Stimulated activated CD8-positive, alpha-beta memory T cell treated with anti-CD3 and anti-CD28 coated beads, Interleukin-2, amount 100 ng/mL, for 1 hour (primary cell): ENCODE measurements at places on chromosomes 12 and 14.

GRCh38 chr14:61632401-61632800 lies 62.9 kb upstream of the HIF1A start:
- DNase-seq = no peak

- no peak for DNase-seq
These were observed 239.1 kb downstream of the SSPN start for GRCh38 chr12:26434299-26435068.

DNA sequence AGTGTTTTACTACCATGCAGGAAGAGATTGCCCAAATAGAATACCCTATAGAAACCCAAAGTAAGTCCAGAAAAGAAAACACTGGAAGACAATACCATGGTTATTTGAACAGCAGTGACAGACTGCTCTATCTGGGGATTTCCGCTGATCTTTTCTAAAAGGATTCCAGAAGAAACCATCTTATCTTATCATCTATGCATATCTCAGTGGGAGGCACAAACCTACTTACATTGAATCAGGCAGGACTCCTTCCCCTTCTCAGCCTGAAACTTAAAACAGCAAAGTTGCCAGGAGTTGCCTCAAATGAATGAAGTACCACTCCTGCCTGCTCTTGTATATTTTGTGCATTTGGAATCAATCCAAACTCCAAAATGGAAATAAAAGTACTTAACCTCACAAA lies 56.7 kb upstream of the NR2C1 start:
- DNase-seq = no peak

- no peak for DNase-seq
These were observed 493 bp downstream of the NUMB start for GRCh38 chr14:73457924-73458182.

GRCh38 chr12:117444781-117445180 lies 83.4 kb upstream of the NOS1 start:
- no peak for DNase-seq

DNA sequence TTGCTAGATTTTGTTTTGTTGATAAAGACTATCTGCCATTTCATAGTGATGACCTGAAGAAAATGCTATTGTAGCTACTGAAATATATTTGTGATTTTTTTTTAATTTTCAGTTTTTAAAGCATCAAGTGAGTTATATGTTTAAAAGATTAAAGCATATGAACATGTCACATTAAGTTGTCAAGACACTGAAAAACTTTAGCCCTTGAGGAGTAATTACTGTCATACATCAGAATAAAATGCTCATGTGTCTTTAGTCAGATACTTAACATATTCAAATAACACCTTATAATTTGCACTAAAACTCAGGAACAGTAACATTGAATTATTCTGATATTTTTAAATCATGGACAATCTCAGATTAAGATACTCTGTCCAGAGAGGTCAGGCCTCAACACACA lies 108.1 kb upstream of the ATXN7L3B start:
- no peak for DNase-seq

DNA sequence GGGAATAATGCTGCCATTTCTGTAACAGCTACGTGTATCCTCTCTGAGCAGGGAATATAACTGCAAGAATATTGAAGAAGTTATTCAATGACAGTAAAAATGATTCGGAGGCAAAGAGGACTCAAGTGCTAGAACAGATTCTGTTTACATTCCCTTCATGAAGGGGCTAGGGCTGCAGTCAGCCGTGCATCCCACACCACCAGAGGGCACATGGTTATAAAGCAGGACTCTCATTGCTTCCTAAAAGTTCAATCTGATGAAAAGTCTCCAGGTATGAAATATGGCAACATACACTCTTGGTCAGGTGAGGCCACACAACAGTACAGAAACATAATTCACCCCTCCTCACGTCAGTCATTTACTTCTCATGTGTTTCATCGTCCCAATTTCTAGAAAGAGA lies 34.0 kb downstream of the TCHP start:
- no peak for DNase-seq

DNA sequence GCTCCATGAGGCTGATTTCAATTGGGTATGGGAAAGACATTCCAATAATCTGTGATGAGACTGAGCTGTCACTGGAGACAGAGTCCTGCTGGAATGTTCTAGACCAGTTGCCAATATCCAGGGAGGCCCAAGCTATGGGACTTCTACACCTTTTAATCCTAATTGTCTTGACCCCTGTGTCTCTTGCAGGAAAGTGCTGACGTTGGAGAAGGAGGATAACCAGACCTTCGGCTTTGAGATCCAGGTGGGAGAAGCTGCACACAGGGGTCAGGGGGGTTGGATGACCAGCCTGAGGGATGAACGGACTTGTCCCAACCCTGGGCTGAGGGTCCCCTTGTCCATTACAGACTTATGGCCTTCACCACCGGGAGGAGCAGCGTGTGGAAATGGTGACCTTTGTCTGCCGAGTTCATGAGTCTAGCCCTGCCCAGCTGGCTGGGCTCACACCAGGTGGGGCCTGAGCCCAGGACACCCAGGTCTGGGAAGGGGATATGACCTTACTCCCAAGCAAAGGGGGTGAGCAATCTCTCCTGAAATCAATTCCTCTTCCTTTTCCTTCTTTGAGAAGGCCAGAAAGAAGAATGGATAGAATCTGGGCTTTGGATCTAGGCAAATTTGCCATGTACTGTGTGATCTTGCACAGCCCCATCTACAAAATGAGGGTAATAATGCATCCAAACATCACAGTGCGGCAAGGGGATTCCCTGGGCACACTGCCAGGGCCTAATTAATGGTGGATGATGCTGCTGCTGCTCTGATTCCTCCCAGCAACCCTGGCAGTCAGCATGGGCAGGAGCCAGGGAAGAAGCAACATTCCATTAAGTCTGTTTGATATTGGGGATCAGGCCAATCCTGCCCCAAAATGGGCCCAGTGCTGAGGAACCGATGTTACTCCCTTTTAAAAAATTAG lies 4.2 kb downstream of the TAMALIN start:
- DNase-seq = no peak

DNA sequence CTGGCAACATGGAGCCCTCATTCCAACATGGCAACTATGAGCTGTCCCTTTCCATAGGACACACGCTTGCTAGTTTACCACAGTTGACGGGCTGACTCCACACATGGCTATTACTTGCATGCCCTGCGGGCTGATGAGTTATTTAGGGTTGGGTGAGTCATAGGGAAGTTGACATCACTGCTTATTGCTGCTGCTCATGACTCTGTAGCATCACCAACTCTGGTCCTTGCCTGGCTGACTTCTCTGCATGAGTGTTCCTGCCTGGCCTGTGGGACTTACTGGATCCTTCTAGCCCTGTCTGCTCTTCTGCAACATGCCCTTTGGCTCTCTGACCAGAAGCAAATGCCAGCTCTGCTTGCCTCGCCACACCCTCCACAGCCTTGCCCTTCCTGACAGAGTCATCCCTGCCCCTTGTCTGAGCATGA lies 199.5 kb downstream of the ANO6 start:
- DNase-seq = no peak

- no peak for DNase-seq
These were observed 24.3 kb upstream of the VRK1 start for GRCh38 chr14:96772929-96773328.

GRCh38 chr14:65074449-65075150 lies 27.7 kb downstream of the MAX start:
- no peak for DNase-seq

- DNase-seq = no peak
These were observed 466.1 kb downstream of the PRKD1 start for GRCh38 chr14:29461506-29461905.

DNA sequence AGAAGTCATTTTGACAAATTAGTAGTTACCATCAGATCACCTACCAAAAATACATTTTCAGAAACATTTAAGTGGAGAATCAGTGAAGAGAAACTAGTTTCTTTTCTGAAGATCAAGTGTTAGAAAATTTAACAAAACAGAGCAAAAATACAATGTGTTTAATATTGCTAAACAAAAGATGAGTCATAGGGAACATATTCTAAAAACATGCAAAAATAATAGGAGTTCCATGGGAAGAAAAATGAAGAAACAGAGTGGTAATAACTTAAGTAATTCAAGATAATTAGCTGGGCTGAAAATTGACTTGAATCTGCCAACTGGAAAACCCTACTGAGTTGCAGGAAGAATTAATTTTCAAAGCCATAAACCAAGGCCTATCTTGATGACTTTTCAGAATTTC lies 111.5 kb upstream of the KITLG start:
- DNase-seq = no peak

- DNase-seq = no peak
These were observed 448.6 kb downstream of the RAD51B start for GRCh38 chr14:68268197-68268596.

DNA sequence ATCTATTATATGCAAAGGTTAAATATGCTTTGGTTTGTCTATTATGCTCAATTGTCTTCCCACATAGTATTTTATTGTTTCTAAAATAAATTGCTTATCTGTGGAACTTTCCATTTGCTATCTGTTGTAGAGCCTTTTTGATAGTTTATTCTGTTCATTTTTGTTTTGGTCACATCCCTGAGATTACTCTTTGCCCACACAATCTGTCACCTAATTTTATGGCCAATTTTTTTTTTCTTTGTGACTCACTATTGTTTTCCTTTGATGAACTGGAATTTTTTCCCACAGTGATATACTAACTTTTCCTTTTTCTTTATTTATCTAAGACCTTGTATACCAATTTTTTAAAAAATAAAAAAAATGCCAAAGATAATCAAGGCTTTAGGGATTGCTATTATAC lies 61.1 kb downstream of the RASSF9 start:
- no peak for DNase-seq

DNA sequence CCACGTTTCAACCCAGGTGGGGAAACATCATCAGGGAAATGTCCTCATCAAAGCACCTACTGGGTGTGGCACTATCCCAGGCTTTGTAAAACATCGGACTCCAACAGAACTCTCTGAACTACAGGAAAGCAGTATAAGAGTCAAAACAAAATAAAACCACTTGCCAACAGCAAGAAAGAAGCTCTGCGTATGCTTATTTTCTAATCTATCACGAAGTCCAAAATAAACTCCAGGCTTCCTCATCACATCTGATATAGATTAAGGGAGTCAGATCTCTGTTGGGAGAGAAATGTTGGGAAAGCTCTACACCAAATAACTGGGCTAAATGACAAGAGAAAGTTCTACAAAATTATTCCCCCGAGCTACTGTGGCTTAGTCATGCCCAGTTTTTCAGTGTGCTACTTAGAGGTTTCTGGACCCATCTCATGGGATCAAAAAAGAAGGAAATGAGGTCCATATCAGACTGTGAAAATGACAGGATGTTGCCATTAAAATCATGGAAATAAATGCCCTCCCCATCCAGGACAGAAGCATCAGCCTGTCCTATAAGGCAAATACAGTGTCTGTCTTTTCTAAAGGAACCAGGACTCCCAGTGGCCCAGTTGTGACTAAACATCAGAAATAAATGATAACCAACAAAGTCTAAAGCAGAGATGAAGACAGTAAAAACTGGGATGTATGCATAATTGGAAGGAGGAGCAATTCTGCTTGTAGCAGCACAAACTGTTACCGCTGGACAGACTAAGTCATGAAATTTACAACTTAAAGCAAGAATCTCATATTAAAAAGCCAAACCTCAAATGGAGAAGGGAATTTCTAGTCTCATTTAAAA lies 149.5 kb downstream of the STXBP6 start:
- no peak for DNase-seq

DNA sequence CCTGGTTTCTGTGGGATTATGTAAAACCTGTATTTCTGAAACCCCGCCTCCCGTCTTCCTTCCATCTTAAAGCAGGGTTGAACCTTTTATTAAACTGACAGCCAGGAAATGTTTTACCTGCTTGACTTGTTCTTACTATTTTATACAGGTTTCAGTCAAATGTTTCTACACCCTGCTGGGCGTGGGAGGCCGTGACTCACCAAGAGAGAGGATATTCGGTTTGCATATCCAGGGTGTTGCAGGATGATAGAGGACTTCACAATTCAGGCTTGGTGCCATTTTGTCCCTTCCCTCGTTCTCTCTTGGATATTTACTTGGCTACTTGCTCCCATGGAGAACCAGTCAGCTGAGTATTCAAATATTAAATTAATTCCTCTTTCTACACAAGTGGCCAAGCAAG lies 69.7 kb downstream of the ARF6 start:
- no peak for DNase-seq

DNA sequence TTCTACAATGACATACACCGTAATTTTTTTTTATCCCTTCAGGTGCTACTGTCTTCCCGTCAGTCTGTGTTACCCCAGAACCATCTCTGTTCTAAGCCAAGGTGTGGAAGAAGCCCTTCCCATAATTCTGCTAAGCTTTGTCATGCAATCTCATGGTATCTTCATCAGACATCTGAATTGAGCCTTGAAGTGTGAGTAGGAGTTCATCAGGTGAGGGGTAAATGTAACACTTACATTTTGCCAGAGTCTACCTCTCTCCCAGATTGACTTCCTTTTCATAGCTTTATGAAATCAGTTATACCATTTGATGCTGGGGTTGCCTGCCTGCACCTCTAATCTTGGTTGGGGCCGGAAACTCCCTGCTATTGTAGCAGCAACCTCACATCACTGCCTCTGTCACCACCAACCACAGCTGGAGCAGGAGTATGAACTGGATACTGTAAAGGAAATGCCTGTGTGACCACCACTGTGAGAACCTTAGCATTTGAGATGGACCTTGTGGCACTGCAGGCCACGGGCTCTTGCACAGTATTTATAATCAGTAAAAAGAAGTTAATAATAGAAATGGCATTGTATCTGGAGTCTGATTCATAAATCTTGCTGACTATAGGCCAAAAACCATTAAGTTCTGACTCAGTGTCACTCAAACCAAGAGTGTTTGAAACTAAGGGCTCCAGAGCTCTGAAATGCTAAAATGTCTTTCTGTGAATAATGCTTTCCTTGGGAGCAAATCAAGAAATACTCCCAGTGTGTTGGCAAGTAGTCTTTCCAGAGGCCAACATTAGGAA lies 58.7 kb upstream of the STK38L start:
- no peak for DNase-seq

- no peak for DNase-seq
These were observed 2.2 kb downstream of the SLC25A21 start for GRCh38 chr14:37170237-37170636.

GRCh38 chr12:106140223-106140986 lies 1.7 kb upstream of the NUAK1 start:
- no peak for DNase-seq

- DNase-seq = no peak
These were observed 52.0 kb downstream of the CRACR2A start for GRCh38 chr12:3700861-3701260.
